Naive thymus-derived CD4-positive, alpha-beta T cell (primary cell): ENCODE measurements at places on chromosomes 1 and 21.

DNA sequence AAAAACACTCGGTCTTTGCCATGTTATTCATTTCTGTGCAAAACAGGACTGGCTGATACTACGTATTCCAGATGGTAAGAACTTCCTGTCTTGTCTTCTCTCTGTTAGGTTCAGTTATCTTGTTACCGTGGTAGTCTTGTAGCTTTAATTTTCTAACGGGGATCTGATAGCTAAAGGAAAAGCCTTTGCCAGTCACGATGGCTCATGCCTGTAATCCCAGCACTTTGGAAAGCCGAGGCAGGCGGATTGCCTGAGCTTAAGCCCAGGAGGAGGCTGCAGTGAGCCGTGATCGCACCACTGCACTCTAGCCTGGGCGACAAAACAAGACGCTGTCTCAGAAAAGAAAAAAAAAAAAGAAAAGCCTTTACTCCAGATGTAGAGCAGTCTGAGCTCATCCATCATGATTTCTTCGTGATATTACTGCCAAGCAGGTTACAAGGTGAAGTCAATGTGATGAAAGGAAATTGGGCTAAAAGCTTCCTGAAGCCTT is 11.1 kb upstream of the MSTO1 start:
- peak overlapping the region; percentile 31 for H3K4me3 ChIP-seq
- H3K27me3 ChIP-seq: no peaks in the 10 kb centered on the region
- DNase-seq: no peak
- no peaks in the 10 kb centered on the region for H3K4me1 ChIP-seq

GRCh38 chr1:165564561-165564960 is 20.8 kb downstream of the LRRC52 start:
- DNase-seq: no peak
- no peaks in the 10 kb centered on the region for H3K4me1 ChIP-seq
- no peak overlapping the region for H3K4me3 ChIP-seq
- H3K27ac ChIP-seq: no peak overlapping the region

DNA sequence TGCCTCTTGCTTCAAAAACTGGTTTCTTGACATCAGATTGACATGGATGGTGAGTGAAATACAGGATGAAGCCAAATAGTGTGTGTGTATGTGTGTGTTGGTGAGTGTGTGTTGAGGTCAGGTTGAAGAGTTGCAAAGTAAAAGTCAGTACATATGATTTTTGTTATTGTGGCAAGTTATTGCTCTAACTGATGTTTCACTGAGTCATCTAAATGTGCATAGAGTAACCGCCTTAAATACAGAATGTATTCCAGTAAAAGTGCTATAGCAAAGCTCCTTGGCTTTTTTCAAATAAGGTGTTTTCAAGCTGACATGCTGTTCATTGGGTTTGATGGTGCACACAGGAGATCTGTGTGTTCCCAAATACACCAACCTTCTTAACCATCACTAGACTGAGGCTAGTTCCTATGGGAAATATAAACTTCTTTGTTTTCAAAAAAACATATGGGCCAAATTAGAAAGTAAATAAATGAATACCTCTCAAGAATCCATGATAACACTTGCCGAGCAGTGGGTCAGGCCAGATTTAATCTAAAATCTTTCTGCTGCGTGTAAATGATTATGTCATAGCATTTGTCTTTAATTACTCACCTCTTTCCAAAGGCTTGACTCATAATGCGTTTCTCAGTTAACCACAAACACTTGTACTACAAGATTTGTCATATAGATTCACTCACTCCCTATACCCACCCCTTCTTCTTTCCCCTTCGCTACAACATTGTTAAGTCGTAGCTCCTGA is 151.1 kb downstream of the LYPLAL1 start:
- H3K27ac ChIP-seq: no peak overlapping the region
- no peaks in the 10 kb centered on the region for H3K36me3 ChIP-seq
- H3K27me3 ChIP-seq: no peaks in the 10 kb centered on the region
- no peak overlapping the region for H3K4me3 ChIP-seq
- DNase-seq: no peak

DNA sequence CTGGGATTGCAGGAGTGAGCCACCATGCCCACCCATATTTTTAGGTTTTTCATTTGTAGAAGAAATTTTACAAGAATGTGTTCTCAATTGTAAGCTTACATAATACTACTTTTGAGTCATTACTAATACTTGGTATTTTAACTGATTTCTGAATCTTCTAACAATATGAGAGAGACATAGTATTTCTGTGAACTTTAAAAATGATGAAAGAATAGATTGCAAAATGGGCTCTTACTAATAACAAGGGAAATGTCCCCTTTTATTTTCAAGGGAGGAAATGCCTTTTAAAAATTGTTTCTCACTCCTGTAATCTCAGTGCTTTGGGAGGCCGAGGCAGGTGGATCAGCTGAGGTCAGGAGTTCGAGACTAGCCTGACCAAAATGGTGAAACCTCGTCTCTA is 5.9 kb downstream of the AGO3 start:
- no peak for DNase-seq
- H3K4me1 ChIP-seq: peaks cover 17% of the 10 kb centered on the region
- no peak overlapping the region for H3K4me3 ChIP-seq
- H3K36me3 ChIP-seq: no peaks in the 10 kb centered on the region
- no peak overlapping the region for H3K27ac ChIP-seq
- H3K27me3 ChIP-seq: no peaks in the 10 kb centered on the region

GRCh38 chr1:114199017-114199594 is 45.4 kb upstream of the SYT6 start:
- DNase-seq: no peak
- no peak overlapping the region for H3K4me3 ChIP-seq
- H3K36me3 ChIP-seq: no peaks in the 10 kb centered on the region
- no peaks in the 10 kb centered on the region for H3K27me3 ChIP-seq
- H3K27ac ChIP-seq: no peak overlapping the region

DNA sequence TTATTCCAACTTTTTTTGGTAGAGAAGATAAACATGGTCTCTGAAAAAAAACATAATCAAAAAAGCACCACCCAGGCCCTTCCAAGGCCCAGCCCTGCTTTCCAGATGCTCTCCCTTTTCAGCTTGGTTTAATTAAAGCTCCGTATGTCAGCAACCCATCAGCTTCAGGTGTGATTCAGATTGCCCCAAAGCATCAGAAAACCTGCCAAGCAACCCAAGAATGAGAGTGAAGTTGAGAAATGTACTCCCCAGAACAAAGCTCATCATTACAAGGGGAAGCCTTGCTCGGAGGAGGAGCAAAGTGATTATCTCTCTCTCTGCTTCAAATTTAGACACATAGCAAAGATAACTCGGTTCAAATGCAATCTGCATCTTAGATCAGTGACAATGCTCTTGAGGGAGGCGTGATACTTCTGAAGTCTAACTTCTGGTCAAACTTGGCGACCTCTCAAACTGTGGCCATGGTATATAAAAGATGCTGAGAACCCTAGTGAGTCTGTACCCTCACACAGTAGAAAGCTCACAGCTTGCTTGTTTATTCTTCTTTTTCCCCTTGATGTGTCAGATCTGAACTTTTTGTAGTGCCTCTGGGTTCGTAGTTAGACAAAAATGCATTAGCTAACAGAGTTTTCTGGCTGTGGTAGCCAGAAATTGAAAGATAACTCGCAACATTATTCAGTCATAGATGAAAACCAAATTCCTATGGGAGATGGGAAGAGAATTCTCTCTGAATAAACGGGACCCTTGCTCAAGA is 63.3 kb upstream of the ZC3H11B start:
- no peak overlapping the region for H3K27ac ChIP-seq
- no peaks in the 10 kb centered on the region for H3K36me3 ChIP-seq
- no peak for DNase-seq
- no peaks in the 10 kb centered on the region for H3K27me3 ChIP-seq

GRCh38 chr1:62356257-62356835 is 37.1 kb upstream of the KANK4 start:
- no peaks in the 10 kb centered on the region for H3K36me3 ChIP-seq
- no peak for DNase-seq
- no peaks in the 10 kb centered on the region for H3K4me1 ChIP-seq

GRCh38 chr1:51729824-51730301 is 113.0 kb downstream of the OSBPL9 start:
- H3K36me3 ChIP-seq: peaks cover 7% of the 10 kb centered on the region
- DNase-seq: no peak
- H3K27ac ChIP-seq: peak overlapping the region; percentile 78
- H3K27me3 ChIP-seq: no peaks in the 10 kb centered on the region

DNA sequence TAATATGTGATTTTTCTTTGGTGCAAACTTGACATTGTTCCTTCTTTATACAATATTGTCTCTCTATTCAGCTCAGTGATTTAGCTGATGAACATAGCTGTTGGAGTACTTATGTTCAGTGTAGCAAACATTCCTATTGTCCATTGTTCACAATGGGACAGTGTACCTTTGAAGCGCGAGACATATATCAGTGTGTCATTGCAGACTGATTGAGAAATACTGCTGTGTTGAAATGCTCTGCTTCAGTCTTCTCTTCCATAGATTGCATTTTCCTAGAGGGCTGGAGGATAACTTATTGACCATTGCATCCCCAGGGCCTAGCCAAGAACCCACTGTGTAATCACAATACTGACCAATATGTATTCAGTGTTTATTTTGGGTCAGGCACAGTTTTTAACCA is 46.5 kb downstream of the HLX start:
- H3K36me3 ChIP-seq: no peaks in the 10 kb centered on the region
- no peak overlapping the region for H3K4me3 ChIP-seq
- H3K27me3 ChIP-seq: no peaks in the 10 kb centered on the region
- no peaks in the 10 kb centered on the region for H3K4me1 ChIP-seq

DNA sequence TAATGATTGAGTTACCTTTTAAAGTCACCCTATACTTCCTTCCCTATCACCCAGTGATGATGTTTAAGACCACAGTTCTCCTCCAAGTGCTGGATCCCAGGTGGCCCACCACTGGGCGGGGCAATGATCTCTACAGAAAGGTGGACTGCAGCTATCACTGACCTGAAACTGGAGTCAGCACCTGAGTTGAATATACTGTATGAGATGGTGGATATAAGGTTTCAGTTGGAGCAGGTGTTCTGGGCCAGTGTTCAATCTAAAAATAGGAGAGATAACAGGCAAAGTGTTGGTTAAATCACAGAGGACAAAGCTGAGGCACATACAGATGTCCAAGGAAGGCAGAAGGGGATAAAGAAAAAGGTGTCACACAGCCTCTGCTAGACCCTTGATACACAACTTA is 96.6 kb downstream of the SIPA1L2 start:
- H3K27ac ChIP-seq: no peak overlapping the region
- H3K27me3 ChIP-seq: no peaks in the 10 kb centered on the region
- no peak overlapping the region for H3K4me3 ChIP-seq
- H3K36me3 ChIP-seq: no peaks in the 10 kb centered on the region

GRCh38 chr1:152970495-152970894 is at the start of gene SPRR4:
Gene SPRR4 (plus strand): TSS chr1:152970648. CDS start chr1:152971891, 1,243 bp downstream.
- no peaks in the 10 kb centered on the region for H3K27me3 ChIP-seq
- H3K27ac ChIP-seq: no peak within 1 kb of the TSS
- H3K4me1 ChIP-seq: no peaks in the 10 kb centered on the region
- no peak within 1 kb of the TSS for H3K4me3 ChIP-seq
- no peaks in the 10 kb centered on the region for H3K36me3 ChIP-seq
- no peak for DNase-seq
